ENCODE measurements at places on chromosomes 1 and 21.

- no peak for DNase-seq
Measured at GRCh38 chr21:33514229-33514628, 22.7 kb upstream of the DNAJC28 start.

GRCh38 chr1:228930479-228930957 is 195.2 kb downstream of the RHOU start:
- no peak for DNase-seq

GRCh38 chr1:68111519-68112436 is 61.4 kb upstream of the DIRAS3 start:
- no peak for DNase-seq

- DNase-seq = no peak
Measured at GRCh38 chr1:176994931-176995596, 169.4 kb downstream of the ASTN1 start.

GRCh38 chr1:243903041-243903440 is 53.0 kb upstream of the AKT3 start:
- DNase-seq = no peak

GRCh38 chr21:46082713-46082962 is 15.3 kb upstream of the COL6A2 start:
- no peak for DNase-seq

GRCh38 chr1:23422241-23422877 is 2.2 kb downstream of the TCEA3 start:
- peak; percentile 48 for DNase-seq

- no peak for DNase-seq
Measured at GRCh38 chr1:108041360-108042142, 76.6 kb upstream of the VAV3 start.

GRCh38 chr1:52542085-52542688 is 10.7 kb downstream of the TUT4 start:
- no peak for DNase-seq

GRCh38 chr1:208648146-208648545 is 404.0 kb upstream of the PLXNA2 start:
- DNase-seq = no peak

DNA sequence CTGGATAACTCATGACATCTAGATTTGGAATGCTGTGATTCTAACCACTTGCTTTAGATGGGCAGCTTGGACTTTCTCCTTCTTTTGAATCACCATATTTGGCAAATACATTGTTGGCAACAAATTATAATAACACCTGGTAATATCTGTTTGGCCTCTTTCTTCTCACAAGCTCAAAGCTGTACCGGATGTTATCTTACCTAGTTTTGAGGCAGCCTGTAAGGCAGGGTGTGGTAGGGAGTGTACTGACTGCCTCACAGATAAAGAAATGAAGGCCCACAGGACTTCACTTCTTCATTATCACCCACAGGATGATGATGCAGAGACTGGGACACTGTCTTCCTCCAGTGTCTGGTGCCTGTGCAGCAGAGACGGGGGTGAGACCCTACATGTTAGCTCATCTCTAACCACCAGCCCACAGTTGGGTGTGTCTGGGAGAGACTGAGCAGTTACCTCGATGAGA is 28.5 kb downstream of the TUFT1 start:
- no peak for DNase-seq

- DNase-seq = no peak
Measured at GRCh38 chr21:35102488-35103371, 53.6 kb upstream of the RUNX1 start.

- no peak for DNase-seq
Measured at GRCh38 chr21:34511181-34511580, 829 bp downstream of the KCNE1 start.

All from activated effector memory CD4-positive, alpha-beta T cell treated with Interleukin-2 at 50 U/mL for 16 hours (primary cell).